ENCODE measurements at places on chromosomes 11 and 22. TPM values are rescaled to one million over a fixed set of nuclear protein-coding genes. Genes with fewer than 3 reads are reported as not detected.

Gene WNT7B
- 0.64 TPM for total RNA-seq

Gene CELSR1
- total RNA-seq = 1.7 TPM

Gene SMTN
- 94.1 TPM for total RNA-seq

Gene OR2AT4
- not detected for total RNA-seq

All from fibroblast of villous mesenchyme (primary cell).